Amygdala (tissue), 56 donors: ENCODE measurements at places on chromosomes 5 and 9.

DNA sequence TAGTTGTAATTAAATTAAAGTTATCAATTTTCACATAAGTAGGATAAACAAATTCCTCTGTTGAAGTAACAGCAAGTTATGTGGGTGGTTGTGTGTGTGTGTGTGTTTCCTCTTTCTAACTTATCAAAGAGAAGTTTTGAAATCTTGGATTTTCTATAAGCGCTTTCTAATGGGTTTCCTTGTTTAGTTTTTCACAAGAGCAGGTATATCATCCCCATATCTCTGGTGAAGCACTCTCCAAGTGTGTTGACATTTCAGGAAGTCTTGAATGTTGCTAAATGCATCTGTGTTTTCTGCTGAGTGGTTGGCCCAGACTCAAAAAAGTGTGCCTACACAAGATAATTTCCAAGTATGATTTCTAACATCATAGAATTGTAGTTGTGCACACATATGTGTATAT lies 43.3 kb downstream of the PRDM6 start:
- DNase-seq = no peak

DNA sequence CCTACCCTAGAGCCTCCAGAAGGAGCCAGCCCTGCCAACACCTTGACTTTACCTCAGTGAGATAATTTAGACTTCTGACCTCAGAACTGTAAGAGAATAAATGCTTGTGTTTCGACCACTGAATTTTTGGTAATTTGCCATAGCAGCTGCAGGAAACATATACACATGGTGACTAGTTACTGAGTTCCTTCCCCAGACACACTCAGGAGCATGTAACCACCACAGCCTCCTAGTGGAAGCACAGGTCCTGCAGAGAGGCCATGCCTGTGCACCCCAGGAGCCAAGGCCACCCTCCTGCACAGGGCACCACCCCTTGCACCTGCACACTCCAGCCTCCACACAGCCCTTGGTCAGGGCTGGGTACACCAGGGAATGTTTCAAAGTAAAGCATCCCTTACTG lies 7.6 kb upstream of the CAMSAP1 start:
- no peak for DNase-seq

DNA sequence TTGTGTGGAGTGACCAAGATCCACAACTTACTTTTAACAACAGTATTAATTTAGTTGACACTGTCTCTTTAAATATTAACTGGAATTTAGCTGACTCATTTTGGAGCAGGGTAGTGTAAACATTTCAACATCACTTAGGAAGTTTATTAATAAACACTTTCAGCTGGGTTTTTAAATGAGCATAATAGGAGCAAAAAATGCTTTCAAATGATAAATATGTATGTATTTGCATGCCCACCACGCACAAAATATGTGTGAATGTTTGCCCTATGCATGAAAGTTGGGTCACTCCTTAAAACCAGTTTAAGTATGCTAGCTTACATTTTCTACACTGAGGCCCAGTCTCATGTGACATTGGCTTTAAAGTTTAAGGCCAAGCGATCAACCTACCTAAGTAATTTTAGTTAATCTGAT lies 2.9 kb downstream of the ZFAND5 start:
- DNase-seq = no peak

DNA sequence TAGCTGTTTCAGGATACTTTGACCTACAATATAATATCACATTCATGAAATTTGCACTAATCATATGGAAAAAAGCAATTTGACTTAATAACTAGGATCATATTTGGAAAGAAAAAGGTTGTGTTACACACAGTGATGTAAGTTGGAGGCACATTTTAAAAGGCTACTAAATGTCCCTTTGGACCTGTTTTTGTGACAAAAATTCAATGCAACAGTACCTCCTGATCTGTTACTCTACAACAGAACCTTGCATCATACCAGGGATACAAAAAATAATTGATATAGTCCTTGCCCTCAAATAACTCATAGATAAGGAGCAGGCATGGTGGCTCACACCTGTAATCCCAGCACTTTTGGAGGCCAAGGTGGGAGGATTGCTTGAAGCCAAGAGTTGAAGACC lies 67.1 kb downstream of the BAAT start:
- no peak for DNase-seq

DNA sequence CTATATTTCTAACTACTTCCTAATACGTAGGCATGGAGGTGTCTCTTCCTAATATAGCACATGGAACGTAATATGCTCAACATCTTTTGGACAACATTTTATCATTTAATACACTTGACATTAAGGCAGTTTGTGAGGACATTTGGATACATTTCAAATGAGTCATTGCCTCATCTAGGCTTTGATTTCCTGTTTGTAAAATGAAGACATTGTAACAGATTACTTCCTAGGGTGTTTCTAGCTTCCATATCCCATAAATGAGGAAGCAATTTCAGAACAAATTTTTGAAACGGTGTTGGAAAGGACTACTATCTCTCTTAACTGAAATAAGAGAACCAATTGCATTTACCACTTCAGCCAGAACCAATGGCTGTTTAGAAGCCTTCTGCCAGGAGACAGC lies 38.7 kb downstream of the SLC28A3 start:
- DNase-seq = no peak
